GM20000 (cell line): ENCODE measurements at places on chromosomes 16 and 17.

- no peak for DNase-seq
Measured at GRCh38 chr16:78372277-78372676, 272.8 kb downstream of the WWOX start.

DNA sequence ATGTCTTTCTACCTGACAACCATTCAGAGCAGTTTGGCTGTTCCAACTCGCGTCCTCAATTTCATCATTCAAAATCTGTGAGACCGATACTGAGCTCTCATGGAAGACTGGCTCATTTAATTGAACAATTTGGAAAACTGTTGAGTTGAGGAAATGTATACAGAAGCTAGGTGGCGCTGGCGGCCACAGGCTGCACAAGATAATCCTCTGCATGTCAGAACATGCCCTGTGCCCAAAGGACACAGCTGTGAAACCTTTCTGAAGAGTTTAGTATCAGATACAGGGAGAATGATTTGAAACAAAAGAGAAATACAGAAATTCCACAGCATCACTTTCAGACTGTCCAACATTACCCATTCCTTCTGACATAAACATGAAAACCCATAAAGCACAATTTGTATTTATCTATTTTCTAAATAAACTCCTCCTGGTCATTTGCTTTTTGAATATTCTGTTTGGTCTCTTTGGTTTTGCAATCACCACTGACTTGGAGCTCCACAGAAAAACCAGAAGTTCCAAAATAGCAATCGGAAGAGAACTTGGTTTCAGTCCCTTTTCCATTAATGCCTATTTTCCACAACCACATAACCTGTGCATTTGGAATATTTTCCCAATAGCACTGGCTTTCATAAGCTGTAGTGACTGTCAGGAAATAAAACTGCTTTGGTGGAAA is 192.8 kb downstream of the MAP2K6 start:
- DNase-seq = peak; percentile 54

GRCh38 chr17:79980246-79981043 is 55.2 kb downstream of the TBC1D16 start:
- no peak for DNase-seq

DNA sequence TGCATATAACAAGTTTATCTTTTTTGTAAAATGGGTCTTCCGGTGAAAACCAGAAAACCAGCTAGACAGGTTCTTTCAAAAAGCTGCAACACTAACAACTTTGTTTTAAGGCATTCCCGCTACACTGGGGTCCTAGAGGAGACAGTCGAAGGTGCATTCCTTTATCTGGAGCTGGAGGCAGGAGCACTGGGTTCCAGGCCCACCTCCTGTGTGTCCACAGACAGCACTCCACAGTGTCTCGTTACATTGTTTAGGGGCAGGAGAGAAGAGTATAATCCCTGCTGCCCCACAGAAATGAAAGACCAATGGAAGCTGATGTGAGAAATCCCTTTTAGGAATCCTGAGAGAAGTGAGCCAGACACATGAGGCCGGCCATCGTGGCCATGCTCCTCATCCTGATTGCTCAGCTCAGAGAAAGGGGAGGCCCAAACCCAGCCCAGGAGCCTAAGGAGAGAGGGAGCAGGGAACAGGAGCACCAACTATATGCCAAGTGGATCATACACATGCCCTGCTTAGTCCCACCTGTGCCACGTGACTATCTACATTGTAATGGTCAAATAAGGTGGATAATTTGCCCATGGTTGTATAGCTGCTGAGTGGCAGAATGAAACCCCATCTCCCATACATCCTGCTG is 59.5 kb downstream of the CCDC182 start:
- DNase-seq = no peak

DNA sequence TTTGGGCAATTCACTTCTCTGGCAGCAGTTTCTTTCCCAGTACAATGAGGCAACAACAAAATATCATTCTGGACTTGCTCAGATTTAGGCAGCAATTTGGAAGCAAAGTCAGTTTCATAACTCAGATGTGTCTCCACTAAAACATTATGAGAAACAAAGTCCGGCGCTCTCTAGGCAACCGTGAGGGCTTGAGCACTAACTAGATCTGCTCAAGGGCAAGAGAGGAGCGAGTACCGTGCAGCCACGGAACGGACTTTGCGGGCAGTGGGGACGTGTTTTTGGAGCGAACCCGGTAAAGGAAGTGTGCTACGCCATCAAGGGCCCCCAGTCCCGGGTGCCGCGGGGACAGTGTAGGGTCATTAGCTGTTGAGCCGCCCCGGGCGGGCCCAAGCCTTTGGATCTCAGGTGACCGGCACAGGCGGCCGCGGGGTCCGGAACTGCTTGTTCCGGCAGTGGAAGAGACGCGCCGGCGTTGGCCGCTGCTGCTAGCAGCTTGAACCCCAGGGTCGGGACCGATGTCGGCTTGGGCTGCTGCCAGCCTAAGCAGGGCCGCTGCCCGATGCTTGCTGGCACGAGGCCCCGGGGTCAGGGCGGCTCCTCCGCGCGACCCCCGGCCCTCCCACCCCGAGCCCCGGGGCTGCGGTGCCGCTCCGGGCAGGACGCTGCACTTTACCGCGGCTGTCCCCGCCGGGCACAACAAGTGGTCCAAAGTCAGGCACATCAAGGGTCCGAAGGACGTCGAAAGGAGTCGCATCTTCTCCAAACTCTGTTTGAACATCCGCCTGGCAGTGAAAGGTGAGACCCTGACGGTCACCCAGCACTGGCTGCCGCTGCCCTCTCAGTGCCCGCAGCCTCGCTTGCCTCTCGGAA is at the start of gene TACO1:
Gene TACO1, plus strand, starts transcription at position 327 of the 870 bp plus-strand sequence. Its CDS starts 189 bp downstream, at position 516.
- DNase-seq = peak; percentile 89

DNA sequence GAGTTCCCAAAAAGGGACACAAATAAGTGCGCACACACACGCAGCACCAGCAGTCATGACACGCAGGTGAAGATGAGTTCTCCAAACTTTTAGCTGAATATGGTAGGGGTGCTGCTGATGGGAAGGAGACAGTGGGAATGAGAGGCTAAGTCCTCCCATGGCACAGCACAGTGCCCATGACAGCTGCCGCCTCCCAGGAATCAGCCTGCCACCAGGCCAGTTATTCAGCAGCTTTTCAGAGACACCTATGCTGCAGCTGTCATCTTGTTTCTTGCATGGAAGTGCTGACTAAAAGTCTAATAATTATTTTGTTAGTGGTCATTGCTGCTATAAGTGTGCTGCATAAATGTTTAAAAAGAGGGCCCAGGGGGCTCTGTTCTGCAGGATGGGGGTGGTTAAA is 12.2 kb downstream of the WFIKKN2 start:
- DNase-seq = no peak

DNA sequence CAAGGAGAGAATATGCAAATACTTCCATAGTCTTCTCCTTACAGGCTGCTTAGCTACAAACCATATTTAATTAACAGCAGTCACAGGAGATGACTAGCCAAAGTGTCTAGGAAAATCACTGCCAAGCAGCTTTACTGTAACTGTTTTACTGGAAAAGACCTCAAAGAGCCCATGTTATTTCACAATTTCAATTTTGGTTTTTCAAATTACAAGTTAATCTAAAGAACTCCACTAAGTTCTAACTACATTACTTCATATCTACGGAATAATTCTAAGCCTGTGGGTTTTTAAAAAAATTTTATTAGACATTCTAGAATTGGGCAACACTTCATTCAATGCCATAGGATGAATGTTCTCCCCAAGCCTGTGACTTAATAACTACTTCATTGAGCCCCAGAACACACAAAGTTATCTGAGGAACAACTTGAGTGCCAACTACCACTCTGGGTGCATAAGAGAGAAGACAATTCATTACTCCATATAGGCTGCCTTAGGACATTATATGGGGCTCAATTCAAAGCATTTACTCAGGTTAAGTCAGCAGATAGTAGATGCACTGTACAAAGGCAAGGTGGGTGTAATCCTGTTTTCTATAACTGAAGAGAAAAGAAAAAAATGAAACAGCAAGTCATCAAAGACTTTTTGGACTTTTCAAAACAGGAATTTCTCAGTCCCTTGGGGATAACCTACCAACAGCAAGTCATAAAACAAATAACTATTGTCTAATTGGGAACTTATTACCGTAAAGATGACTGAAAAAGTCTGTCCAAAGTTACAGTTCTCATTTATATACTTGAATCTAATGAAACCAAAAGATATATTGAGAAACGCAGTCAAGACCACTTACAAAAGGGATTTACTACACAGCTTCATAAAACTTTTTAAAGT is 33.0 kb downstream of the STAT3 start:
- DNase-seq = no peak

GRCh38 chr17:81858967-81859905 is 1.1 kb downstream of the P4HB start:
- no peak for DNase-seq

- DNase-seq = no peak
Measured at GRCh38 chr16:20610211-20610891, 34.2 kb upstream of the ACSM2B start.
